MV-4-11 (cell line): ENCODE measurements at places on chromosomes 7 and 10.
A peak's percentile ranks its signal among the peaks of the same experiment; 100 is the strongest.

DNA sequence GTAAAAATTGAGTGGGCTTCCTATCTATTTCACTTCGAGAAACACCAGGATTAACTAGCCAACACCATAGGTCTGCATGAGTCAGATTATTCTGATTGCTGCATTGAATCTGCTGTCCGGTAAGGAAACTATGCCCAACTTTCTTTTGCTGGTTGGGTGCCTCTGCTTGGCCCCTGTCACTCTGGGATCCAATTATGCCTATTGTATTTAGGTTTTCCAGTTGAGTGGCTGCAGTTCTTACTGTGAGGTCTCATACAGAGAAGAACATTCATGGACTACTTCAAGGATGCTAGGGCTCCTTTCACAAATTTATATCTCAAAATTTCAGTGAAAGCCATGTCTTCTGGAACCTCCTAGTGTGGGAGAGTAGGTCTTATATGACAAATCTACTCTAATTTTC lies 215.1 kb upstream of the SORCS1 start:
- DNase-seq = no peak

- no peak for DNase-seq
These were observed 422.3 kb downstream of the TCERG1L start for GRCh38 chr10:130889240-130889639.

DNA sequence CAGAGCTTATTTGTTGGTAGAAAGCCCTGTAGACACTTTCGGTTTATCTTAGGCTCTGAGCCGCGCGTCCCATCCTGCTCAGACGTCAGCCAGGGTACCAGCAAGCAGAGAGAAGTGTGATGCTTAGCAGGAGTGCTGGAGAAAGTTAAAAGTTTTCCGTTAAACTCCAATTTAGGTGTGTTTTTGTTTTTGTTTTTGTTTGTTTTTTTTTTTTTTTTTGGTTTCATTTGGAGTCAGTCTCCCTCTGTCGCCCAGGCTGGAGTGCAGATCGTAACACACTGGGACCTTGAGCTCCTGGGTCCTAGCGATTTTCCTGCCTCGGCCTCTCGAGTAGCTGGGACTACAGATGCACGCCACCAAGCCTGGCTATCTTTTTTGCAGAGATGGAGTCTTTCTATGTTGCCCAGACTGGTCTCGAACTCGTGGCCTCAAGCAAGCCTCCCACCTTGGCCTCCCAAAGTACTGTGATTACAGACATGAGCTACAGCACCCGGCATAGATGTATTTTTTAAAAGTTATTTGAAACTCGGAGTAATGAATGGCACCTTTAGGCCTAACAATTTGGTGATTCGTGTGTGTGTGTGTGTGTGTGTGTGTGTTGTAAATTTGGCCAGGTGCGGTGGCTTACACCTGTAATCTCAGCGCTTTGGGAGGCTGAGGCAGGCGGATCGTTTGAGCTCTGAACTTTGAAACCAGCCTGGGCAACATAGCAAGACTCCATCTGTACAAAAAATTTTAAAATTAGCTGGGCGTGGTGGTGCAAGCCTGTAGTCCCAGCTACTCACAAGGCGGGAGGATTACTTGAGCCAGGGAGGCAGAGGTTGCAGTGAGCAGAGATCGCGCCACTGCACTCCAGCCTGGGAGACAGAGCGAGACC lies 1.3 kb upstream of the HIP1 start:
- no peak for DNase-seq

DNA sequence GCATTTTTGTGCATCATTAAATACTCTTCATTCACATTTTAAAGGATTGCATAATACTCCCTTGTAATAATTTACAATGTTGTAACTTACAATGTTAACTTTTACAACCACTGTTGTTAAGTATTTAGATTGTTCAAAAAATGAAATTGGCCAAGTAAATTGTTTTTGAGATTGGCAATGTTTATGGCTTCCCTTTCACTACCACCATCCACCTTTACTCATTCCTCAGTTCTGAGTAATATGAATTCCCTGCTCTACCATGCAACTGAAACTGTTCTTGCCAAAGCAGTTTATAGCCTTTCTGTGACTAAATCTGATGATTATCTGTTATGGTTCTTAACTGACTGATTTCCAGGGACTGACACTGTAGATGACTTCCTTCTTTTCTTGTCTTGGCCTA lies 80.5 kb upstream of the TMEM106B start:
- no peak for DNase-seq

GRCh38 chr7:50068026-50068425 lies 25.0 kb downstream of the ZPBP start:
- no peak for DNase-seq

DNA sequence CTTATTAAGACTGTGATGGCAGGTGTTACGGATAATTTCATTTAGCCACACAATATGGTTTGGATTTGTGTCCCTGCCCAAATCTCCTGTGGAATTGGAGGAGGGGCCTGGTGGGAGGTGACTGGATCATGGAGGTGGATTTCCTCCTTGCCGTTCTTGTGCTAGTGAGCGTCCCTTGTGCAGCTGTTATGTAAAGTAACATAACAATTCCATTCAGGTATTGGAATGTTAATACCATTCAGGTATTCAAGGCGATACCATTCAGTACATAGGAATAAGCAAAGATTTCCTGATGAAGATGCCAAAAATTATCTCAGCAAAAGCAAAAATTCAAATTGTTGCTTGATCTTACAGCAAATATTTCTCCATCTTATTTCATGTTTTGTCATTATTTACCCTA lies 32.5 kb upstream of the PLXDC2 start:
- no peak for DNase-seq

DNA sequence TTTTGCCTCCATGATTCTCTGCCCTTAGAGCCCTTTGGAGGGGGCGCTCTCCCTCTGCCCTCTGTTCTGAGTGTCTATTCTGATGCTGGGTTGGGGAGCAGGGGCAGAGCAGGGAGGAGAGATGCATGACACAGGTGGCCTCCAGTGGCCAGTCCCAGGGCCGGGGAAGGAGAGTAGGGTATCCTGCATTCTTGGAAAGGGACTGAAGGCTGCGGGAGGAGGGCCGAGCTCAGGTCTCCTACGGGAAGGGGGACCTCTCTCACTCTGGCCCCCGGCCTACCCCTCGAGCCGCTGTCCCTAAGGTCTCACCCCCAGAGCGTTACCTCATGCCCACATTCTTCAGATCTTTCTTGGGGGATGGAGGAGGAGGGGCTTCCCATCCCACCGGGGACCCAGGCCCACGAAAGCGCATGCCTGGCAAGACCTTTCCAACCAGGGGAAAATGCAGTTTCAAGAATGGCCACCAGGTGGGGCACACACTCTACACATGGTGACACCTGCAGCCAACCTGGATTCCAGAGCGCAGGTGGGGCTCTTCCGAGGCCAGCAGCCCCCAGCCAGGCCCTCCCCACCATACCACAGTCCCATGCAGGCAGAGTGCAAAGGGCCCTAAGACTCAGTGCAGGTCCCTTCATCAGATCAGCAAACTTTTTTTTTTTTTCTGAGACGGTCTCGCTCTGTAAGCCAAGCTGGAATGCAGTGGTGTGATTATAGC lies 86.4 kb downstream of the MYL10 start:
- peak; percentile 2 for DNase-seq

GRCh38 chr10:7625836-7626235 lies 40.9 kb downstream of the ITIH5 start:
- peak; percentile 9 for DNase-seq

GRCh38 chr10:130350996-130351395 lies 214.8 kb downstream of the GLRX3 start:
- DNase-seq = no peak

- DNase-seq = no peak
These were observed 363.3 kb downstream of the TYW1 start for GRCh38 chr7:67359900-67360299.

- DNase-seq = peak; percentile 96
These were observed 213.1 kb downstream of the ELFN1 start for GRCh38 chr7:1883031-1883761.

GRCh38 chr7:141017555-141017954 lies 2.8 kb upstream of the MRPS33 start:
- DNase-seq = no peak

DNA sequence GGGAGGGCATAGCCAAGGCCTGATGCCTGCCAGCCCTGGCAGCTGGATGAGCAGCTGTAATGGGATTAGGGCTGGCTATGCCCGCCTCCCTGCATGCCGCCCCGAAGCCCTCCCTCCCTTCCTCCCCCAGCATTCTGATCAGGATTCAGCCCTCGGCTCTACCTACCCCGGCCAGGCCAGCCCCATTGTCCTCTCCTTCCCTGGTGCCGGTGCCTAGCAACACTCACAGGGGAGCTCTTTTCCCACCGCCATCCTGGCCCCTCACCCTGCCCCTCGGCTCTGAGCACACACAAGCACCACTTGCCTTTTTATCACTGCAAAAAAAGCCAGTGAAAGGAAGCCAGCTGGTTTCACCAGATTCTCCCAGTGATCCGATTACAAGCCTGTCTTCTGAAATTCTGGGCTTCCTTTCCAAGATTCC lies 9.0 kb upstream of the ADCYAP1R1 start:
- DNase-seq = no peak

- no peak for DNase-seq
These were observed 689.6 kb downstream of the NRG3 start for GRCh38 chr10:82564353-82565196.

GRCh38 chr10:3783316-3783681 lies 1.7 kb downstream of the KLF6 start:
- DNase-seq = peak; percentile 41

DNA sequence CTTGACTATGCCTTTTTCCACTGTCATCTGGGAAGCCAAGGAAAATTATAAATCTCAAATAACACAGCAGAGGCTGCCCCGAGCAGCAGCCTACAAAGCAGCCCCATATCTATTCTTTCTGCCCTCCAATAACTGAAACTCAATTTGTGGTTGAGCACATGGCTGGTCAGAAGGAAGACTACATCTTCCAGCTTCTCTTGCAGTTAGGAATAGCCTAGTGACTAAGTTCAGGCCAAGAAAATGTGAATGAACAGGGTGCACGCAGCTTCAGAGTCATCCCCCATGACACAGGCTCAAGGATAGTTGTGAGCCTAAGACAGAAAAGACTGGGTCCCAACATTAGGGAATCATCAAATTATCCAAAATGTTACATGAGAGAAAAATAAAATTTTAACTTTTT lies 42.3 kb downstream of the CHCHD3 start:
- DNase-seq = peak; percentile 42

DNA sequence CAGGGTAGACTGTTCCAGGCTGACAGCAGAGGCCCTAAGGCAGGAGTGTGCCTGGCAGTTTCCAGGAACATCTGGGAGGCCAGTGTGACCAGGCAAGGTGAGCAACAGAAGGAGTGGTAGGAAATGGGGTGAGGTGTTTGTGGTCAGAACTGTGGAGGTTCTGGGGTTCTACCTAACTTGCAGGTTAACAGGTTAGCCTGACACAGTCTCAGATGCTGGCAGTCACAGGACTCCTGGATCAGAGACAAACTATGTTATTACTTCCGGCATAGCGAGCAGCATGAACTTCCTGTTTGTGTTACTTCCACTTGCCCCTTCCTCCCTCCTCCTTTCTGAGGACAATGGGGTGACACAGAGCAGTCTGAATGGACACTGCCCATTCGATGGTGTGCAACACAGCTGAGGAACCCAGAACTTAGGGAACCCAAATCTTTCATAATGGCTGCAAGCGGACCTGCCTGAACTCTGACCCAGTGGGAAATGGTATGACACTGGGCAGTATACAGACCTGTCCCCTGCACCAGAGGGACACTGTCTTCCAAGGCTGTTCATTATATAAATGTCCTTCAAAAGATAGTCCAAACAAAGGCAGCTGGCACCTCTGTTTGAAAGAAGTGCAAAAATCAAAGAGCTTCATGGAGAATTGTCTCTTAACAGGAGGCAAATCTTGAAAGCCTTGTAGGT lies 3.9 kb upstream of the SAR1A start:
- peak; percentile 44 for DNase-seq

DNA sequence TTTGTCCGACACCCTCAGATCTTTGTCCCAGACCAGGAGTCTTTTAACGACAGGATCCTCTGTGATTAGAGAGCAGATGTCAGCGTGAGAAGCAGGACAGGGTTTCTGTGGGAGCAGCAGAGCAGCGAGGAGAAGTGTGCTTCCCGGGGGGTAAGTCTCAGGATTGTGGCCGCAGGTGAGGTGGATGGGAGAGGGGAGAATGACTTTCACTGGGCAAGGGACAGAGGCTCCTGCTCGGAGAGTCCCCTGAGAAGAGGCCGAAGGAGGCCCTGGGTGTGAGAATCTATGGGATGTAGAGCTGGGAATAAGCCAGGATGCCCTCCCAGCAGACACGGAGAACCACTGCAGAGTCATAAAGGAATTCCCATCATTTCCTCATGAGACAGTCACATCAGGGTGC lies 10.4 kb upstream of the RBAK start:
- DNase-seq = no peak

DNA sequence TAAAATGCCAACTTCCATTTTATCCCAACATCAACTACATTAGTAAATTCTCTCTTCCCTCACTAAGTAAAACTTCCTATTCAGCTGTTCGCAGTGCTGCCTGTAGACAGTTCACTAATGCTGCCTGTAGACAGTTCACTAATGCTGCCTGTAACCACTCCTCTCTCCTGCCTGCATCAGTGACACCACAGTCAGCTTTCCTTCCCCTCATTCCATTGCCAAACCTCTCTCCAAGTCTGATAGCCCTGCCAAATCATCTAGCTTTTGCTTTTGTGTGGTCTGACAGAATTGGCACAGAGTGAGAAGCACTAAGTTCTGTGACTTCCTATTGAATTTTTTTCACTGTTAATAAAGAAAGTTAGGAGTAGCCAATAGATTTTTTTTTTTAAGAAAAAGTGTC lies 43.0 kb upstream of the MACC1 start:
- no peak for DNase-seq

- DNase-seq = no peak
These were observed 45.7 kb downstream of the BPGM start for GRCh38 chr7:134692344-134692705.

- DNase-seq = peak; percentile 39
These were observed 153.3 kb downstream of the EGFR start for GRCh38 chr7:55172161-55172560.

DNA sequence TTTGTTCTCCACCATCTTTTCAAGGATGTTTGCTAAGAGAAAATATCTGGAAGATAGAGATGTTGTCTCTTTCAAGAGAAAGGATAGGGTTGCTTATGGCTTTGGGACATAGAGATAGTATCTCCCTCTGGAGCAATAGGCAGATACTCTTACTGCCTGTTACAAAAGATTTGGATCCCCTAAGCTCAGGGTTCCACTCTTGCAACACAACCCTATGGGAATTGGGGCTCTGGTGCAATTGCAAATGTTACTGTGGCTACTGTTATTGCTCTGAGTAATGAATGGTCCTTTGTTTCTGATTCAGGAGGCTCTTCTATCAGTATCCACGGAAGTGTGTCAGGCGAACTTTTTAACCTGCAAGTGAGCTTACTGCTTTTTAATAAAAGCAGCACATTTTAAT lies 88.8 kb downstream of the GPR85 start:
- no peak for DNase-seq

GRCh38 chr7:106731187-106731586 lies 70.2 kb upstream of the CCDC71L start:
- DNase-seq = peak; percentile 88

GRCh38 chr10:91190876-91191583 lies 29.4 kb upstream of the PCGF5 start:
- no peak for DNase-seq
